ENCODE measurements at places on chromosomes 7 and 10. TPM values are rescaled to one million over a fixed set of nuclear protein-coding genes. Genes with fewer than 3 reads are reported as not detected.

DNA sequence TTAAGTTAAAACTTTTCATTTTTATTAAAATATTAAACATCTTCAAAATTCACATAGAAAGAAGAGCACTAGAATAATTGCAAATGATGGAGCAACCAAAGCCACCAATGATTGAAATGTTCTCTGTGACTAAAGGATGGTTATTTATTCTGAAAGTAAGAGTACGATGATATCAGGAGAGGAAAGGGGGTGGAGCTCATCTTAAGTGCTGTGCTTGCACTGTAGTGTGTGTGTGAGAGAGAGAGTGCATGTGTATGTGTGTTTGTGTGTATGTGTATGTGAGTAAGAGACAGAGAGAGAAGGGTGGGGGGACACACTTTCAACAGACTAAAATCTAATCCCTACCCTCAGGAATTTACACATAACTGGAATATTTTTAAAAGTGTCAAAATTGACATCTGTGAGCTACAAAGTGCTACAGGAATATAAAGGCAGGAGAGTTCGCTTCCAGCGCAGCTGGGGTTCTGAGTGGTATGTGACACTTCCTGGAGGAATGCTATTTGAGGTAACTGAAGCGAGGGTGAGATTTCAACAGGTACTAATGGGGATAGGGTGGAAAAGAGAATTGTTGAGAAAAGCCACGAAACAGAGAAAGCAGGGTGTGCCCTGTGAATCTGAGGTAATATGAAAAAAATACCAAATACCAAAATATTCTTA, 57.2 kb upstream of the SMNDC1 start:
- DNase-seq = no peak

DNA sequence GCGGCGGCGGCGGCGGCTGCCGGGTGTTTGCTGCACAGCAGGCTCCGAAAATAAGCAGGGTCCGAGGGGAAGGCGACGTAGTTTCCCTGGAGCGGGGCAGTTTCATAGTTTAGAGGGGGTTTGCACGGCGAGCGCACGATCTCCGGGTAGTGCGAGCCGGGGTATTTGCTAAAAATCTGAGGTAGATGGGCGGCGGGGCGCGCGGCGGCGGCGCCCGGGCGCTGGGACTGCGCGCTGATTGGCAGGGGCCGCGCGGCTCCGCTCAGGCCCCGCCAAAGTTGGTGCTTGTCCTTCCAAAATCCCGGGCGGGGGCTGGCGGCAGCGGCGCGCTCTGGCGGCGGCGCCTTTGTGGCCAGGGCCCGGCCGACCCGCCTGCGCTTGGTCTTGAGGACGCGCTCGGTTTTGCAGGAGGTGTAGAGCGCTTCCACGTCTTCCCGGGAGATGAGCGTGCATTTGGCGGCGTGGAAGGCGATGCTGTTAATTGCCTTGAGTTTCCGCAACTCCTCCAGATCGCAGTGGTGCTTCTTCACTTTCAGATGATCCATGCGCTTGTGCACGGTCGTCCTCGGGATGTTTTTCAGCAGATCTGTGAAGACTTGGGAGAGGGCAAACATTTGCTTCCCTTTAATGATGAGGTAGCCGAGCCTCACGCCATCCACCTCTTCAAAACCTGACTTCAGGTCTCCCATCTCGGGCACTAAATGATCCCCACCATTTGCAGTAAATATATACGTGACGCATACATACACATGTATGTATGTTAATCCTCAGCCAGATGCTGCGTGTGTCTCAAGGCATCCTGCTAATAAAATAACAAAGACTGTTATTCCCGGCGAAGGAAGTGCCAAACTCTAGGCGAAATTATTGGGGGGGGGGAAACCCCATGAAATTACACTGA, 8.1 kb downstream of the SKIDA1 start:
- peak; percentile 38 for DNase-seq

DNA sequence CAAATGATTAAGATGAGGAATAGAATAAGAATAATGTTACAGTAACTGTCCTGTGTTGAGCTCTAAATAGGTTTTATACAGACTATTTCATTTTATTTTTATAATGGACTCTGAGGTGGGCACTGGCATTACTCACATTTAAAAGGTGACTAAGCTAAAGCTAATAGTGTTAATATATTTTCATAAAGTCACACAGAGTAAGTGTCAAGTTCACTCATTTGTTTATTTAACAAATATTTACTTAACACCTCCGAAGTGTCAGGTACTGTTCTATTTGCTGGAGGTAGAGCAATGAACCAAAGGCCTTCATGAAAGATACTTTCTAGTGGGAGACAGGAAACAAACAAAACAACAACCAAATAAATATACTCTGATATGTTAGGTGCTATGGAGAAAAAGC, 44.0 kb downstream of the ASB4 start:
- DNase-seq = no peak

DNA sequence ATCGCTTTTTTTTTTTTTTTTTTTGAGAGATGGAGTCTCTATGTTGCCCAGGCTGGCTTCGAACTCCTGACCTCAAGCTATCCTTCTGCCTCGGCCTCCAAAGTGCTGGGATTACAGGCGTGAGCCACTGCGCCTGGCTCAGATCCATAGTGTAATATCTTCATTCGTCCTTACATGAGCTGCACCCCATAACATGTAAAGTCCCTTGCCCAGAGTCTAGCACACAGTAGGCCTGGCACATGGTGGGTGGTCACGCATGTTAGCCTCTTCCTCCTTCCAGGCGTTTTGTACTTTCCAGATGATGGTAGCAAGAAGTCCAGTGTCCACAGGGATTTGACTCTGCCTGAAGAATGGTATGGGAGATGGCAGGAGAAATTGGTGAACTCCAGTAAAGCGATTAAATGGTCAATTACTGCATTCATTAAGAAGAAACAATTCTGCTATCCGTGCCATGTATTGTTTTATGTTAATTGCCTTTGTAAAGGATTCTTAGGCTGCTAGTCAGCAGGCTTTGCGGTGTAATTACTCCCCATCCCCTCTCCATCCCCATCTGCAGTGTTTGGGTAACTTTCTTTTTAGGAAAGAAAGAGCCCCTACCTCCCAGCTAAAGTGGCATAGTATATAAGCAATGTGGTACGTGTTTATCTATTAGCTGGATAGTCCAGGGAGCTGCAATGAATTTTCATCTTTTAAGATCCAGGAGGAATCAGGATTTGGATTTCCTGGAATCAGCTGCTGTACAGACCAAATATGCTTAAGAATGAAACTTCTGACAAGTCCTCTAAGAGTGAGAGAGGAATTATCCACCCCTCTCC, 1.2 kb downstream of the TPST1 start:
- peak; percentile 10 for DNase-seq

DNA sequence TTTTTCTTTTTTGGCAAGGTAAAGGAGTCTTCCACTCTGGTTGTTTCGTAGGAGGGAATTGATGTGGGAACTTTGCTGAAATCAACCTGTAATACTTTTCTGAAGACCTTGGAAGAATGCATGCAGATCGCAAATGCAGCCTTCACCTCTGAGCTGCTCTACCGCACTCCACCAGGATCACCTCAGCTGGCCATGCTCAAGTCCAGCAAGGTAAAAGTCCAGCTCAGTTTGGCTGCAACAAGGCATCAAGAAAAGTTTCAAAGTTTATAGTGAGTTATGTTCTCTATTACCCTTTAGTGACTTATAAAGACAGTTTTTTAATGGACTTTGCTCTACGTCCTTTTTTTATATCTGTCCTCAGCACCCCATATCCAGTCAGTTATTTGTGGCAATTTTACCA, 21.0 kb downstream of the PLEKHA8 start:
- DNase-seq = no peak

The PGAM2 gene
- not detected for total RNA-seq

DNA sequence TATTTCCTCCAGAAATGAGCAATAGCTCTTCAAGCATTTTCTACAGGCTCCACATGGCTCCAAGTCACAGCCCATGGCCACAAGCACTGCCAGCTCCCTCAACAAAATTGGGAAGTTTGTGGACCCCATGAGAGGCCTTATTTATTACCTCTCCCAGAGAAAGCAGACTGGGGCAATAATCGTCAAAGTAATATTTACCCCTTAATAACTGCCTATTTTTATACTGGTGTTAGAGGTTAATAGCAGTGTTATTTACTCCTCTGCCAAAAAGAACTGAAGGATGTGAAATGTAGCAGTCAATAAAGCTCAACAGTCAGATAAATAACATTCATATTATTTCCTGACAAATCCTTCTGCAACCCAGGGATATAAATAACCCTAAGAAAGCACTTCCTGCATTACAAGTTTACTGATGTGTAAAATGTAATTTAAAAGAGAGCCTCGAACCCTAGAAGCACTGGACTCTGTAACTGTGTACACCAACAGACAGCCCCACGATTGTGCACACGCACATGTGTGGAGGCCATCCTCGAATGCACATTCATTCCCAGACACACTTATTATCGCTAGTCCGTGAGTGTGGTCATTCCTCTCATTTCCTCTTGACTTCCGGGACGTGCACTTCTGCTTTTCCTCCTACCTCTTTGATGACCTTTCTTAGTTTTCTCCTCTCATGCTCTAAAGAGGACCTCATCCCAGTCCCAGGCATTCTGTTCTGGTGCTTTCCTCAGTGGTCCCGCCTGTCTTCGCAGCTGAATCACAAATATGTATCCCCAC, 157.4 kb downstream of the EVX1 start:
- DNase-seq = no peak

GRCh38 chr10:29956335-29956924, 103.0 kb downstream of the JCAD start:
- no peak for DNase-seq

DNA sequence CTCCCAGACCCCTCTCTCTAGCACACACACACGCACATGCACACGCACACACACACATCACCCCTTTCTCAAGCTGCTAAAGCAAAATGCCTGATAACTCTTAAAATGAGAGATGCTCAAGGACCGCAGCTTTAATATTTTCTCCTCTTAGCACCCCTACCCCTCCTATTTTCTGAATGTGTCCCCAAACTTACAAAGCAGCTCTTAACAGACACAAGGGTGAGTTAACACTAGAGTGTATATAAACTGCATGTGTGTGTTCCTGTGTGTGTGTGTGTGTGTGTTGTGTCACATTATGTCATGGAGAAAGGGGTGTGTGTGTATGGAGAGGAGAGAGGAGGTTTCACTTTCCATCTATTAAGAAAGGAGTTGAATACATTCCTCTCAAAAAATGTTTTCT, 1.3 kb downstream of the PTN start:
- no peak for DNase-seq

DNA sequence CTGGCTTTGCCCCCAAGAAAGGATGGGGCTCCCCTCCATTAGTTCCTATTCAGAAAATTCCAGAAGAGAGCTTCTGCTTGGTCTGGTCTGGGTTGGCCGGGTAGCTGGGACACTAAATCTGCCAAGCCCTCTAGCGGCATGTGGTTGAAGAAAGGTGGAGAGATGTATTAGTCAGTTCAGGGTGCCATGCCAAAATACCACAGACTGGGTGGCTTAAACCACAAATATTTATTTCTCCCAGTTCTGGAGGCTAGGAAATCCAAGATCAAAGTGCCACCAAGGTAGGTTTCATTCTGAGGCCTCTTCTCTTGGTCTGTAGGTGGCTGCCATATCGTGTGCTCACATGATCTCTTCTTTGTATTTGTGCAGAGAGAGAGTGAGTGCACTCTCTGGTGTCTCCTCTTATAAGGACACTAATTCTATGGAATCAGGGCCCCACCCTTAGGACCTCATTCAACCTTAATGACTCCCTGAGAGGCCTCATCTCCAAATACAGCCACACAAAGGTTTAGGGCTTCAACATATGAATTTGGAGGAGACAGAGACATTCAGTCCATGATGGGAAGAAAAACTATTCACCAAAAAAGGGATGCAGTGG, 38.7 kb upstream of the MTPAP start:
- DNase-seq = no peak

The TDRD1 gene
- total RNA-seq = not detected

DNA sequence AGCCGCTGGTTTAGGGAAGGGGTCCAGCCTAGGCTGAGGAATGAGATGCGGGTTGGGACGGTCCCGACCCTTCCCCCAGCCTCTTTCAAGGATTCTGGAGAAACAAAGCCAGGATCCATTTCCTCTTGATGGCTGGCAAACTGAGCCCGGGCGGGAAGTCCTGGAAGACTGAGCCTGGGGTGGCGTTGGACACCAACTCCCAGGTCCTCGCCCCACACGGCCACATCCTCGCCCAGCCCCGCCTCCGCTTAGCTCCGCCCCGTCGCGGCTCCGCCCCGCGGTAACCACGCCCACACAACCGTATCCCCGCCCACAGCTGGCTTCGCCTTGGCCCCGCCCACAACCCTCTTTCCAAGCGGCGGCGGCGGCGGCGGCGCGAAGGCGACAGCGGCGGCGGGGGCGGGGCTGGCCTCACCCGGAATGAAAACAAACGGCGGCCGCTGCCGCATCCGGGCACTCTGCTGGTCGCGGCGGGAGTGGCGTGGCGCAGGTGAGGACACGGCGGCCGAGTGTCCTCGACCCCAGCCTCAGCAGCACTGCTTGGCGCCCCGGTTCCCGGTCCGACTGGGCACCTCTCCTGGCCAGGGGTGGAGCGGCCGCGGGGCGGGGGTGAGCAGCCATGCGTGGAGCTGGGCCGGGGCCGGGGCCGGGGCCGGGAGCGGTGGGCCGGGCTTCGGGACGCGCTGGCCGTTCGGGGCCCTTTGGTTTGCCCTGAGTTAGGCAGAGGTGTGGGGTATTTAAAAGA, at the start of gene NUB1:
Gene NUB1, plus strand, starts transcription at position 456 of the 745 bp plus-strand sequence. CDS start 3,538 bp downstream, outside the sequence.
- peak; percentile 96 for DNase-seq

- no peak for DNase-seq
These were observed 106.4 kb downstream of the COL13A1 start for GRCh38 chr10:69908124-69908523.

DNA sequence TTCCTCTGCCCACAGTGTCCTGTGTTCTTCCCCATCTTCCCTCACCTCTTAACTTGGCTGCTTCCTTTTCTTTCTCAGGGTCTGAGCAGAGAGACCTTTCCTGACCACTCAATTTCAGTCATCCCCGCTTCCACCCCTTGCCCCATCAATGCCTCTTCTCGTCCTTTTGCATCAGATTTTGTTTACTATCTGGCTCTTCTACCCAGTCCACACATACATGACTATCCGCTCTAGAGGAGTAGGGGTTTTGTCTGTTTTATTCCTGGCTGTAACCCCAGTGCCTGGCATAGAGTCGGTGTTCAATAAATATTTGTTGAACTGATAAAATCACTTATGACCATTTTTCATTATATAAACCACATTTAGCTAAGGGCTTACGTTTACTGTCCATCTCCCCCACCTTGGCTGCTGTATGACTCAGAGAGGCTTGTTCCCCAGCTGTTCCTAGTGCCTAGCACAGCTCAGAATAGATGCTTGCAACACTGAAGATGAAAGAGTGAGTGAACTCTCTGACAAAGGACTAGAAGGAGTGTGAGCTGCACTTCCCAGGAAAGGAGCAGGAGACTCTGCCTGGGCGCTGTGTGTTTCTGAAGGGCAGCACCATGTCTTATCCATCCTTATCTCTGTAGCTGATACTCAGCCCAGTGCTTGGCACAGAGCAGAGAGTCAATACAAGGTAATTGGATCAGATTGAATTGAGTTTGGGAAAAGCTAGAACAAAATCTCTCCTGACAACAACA, 21.9 kb downstream of the ARID5B start:
- peak; percentile 38 for DNase-seq

Data from stomach (tissue), 19 donors.